ENCODE measurements at places on chromosomes 11 and 22. TPM values are rescaled to one million over a fixed set of nuclear protein-coding genes. Genes with fewer than 3 reads are reported as not detected.

DNA sequence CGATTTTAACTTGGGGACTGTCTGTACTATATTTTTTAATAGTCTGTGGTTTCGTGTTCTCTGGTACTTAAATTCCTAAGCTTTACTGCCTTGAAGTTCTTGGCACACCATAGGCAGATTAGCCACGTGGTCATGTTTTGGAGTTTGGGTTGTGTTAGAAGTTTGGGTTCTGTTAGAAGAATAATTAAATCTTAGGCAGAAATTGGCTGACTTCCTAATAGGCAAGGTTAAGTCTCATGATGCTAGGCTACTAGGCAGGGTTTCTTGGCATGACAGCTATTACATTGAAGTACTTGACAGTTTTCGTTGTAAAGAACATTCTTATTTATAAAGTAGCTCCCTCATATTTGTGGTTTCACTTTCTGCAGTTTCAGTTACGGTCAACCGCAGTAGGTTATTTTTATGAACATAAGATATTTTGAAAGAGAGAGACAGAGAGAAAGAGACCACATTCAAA is 30.0 kb upstream of the MMP7 start:
- peak; percentile 84 for DNase-seq
- peaks cover 56% of the 10 kb centered on the region for H3K4me1 ChIP-seq
- no peak overlapping the region for H3K4me3 ChIP-seq
- H3K36me3 ChIP-seq: peaks cover 1% of the 10 kb centered on the region

DNA sequence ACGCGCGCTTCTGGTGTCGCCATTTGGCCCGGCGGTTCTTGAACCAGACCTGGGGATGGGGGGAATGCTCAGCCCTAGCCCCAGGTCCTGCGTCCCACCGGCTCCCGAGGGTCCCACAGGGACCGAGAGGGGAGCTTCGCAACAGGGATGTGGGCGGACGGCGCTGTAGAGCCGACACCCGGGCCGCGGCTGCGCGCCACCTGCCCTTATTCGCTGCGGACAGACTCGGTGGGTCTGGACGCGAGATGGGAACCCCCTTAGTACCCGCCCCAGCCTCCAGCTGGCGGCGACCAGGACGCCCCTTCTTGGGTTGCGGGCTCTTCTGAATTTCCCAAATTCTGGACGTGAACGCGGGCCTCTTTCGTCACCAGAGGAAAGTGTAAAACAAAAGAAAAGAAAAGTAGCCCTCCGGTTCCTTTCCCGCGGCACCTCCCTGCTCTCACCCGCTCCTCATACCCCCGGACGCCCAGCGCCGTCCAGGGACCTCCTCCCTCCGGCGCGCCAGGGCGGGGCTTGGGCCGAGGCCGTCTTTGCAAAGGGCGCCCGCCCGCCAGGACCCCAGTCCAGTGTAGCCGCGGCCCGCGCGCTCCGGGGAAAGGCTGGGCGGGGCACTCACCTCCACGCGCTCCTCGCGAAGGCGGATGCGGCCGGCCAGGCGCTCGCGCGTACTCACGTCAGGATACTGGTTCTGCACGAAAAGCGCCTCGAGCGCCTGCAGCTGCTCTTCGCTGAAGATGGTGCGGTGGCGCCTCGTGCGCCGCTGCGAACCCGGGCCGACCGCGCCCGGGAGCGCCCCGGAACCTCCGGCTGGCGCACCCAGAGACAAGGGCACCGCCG is 827 bp downstream of the GSC2 start:
- H3K4me1 ChIP-seq: no peaks in the 10 kb centered on the region
- no peaks in the 10 kb centered on the region for H3K36me3 ChIP-seq
- peaks cover 18% of the 10 kb centered on the region for H3K27me3 ChIP-seq
- no peak for DNase-seq

GRCh38 chr11:76406359-76406758 is 25.2 kb downstream of the GVQW3 start:
- H3K36me3 ChIP-seq: no peaks in the 10 kb centered on the region
- no peak for DNase-seq
- H3K27me3 ChIP-seq: no peaks in the 10 kb centered on the region
- no peak overlapping the region for H3K27ac ChIP-seq
- H3K4me3 ChIP-seq: no peak overlapping the region

GRCh38 chr11:46051102-46051501 is 70.2 kb downstream of the PHF21A start:
- H3K36me3 ChIP-seq: 0 out of 2 replicates have a peak, but pooled peaks cover 2% of the 10 kb centered on the region
- H3K27ac ChIP-seq: no peak overlapping the region
- no peaks in the 10 kb centered on the region for H3K4me1 ChIP-seq
- DNase-seq: no peak
- H3K4me3 ChIP-seq: no peak overlapping the region
- H3K27me3 ChIP-seq: no peaks in the 10 kb centered on the region

- no peak overlapping the region for H3K4me3 ChIP-seq
- no peaks in the 10 kb centered on the region for H3K36me3 ChIP-seq
- H3K4me1 ChIP-seq: no peaks in the 10 kb centered on the region
- no peaks in the 10 kb centered on the region for H3K27me3 ChIP-seq
- no peak for DNase-seq
These were observed 7.0 kb upstream of the KCNE3 start for GRCh38 chr11:74474316-74474715.

DNA sequence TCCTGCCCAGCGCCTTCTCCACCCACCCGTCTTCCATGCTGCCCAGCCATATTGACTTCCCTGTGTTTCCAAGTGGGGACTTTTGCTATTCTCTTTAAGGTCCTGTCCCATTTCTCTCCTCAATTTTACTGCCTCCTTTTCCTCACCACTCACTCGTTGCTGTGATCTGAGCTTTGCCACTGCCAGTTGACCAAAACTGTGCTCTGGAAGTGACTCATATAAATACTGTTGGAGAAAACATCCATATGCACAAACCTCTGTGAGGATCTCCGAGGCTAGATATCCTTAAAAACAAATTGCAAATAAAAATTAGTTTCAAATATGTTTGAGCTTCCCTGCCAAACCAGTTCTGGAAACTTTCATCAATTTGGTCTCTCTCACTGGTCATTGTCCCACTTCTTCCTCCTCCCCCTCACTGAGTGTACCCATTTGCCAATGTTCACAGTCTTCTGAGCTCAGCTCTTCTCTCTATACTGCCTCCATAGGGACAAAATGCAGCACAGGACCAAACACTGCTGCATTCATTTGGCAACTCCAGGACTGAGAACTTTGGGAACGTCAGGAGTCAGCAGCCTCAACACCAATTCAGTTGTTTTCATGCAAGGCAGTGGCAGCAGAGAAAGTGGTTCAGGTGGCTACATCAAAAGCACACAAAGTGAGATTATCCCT is 34.0 kb upstream of the MMP13 start:
- H3K4me1 ChIP-seq: no peaks in the 10 kb centered on the region
- no peak overlapping the region for H3K4me3 ChIP-seq
- no peaks in the 10 kb centered on the region for H3K36me3 ChIP-seq
- H3K27me3 ChIP-seq: no peaks in the 10 kb centered on the region
- no peak overlapping the region for H3K27ac ChIP-seq

- H3K27ac ChIP-seq: no peak overlapping the region
- DNase-seq: no peak
- H3K27me3 ChIP-seq: no peaks in the 10 kb centered on the region
- H3K4me3 ChIP-seq: no peak overlapping the region
These were observed 65.3 kb downstream of the CELSR1 start for GRCh38 chr22:46471901-46472721.

DNA sequence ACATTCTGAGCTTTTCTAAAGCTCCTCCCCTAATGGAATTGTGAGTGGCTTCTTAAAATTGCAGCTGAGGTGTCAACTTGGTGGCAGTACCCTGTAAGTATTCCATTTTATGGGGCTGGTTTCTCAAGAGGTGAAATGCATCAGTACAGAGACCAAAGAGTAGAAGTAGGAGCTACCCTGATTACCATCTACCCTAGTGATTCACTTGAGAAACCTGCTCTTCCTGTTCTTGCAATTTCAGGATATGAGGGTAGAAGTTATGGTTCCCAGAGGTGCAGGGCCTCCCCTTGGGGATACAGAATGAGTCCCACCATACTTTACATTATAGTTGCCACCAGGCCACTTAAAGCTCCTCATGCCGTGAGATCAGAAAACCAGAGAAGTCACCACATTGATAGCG is 944.6 kb downstream of the OPCML start:
- no peak overlapping the region for H3K4me3 ChIP-seq
- H3K4me1 ChIP-seq: no peaks in the 10 kb centered on the region
- no peaks in the 10 kb centered on the region for H3K36me3 ChIP-seq
- DNase-seq: no peak
- H3K27ac ChIP-seq: no peak overlapping the region

DNA sequence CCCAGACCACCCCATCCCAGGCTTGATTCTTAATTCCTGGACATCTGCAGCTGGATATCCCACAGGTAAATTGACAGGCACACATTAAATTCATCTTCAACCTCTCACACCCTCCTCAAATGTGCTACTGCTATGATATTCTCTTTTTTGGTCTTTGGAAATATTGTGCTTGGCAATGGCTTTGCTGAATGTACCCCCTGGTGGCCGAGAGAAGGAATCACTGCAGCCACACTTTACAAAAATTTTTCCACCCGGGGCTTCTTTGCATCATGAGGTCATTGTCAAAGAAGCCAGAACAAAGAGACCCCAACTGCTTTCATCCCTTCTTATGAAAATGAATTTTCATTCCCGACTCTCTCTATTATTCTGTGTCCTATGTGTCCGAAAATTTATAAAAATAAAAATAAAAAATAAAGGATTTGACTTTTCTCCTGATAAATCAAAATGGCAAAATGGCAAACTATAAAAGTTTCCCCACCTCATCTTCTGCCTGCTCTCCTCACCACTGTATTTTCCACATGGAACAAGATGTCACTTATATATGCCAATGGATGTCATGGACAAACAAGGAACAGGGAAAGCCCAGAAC is 15.0 kb upstream of the CYB5R2 start:
- H3K27ac ChIP-seq: no peak overlapping the region
- H3K36me3 ChIP-seq: no peaks in the 10 kb centered on the region
- no peak for DNase-seq
- no peak overlapping the region for H3K4me3 ChIP-seq

DNA sequence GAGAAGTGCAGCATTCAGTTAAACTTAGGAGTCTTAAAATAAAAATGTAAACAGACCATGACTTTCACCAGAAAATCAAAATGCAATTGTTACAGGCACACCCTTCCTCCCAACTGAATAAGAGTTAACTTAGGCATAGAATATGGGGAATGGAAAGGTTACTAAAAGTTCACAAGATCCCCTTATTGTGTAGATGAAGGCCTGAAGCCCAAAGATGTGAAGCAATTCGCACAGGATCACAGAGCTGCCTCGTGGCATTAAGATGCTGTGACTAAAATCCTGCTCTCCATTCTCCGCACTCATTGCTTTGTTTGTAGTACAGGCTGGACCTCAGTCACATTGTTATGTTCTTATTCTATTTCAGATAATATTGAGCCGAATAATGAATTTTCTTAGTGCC is 4.0 kb downstream of the MS4A5 start:
- H3K36me3 ChIP-seq: no peaks in the 10 kb centered on the region
- H3K4me3 ChIP-seq: no peak overlapping the region
- no peak overlapping the region for H3K27ac ChIP-seq

DNA sequence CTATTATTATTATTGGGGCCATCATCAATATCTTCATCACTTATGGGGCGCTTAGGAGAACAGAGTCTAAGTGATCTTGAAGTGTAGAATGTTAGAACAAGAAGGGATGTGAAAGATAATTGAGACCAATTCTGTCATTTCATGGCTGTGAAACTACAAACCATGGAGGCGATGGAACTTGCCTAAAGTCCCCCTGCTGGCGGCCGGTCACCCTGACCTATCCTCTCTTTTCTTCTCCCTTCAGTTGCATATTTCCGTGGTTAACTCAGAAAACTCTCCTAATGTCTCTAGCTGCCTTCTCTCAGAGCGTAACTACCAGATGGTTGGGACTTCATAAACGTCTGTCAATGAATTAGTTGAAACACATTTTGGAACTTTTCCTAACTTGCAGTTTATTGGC is 6.6 kb upstream of the OR4B1 start:
- no peak overlapping the region for H3K4me3 ChIP-seq
- DNase-seq: no peak
- no peak overlapping the region for H3K27ac ChIP-seq
- H3K27me3 ChIP-seq: no peaks in the 10 kb centered on the region

The KCNJ1 gene
- total RNA-seq: not detected

The HOATZ gene
- not detected for total RNA-seq

The RIN1 gene
- total RNA-seq: 0.48 TPM

The TBX10 gene
- total RNA-seq: 0.26 TPM

The CDKN1C gene
- 0.19 TPM for total RNA-seq

The ALKBH8 gene
- 8.4 TPM for total RNA-seq
